ENCODE measurements at places on chromosomes 3 and 15.
A peak's percentile ranks its signal among the peaks of the same experiment; 100 is the strongest.

- no peak for DNase-seq
Observed at GRCh38 chr3:98770261-98771039, 7.3 kb downstream of the ST3GAL6 start.

DNA sequence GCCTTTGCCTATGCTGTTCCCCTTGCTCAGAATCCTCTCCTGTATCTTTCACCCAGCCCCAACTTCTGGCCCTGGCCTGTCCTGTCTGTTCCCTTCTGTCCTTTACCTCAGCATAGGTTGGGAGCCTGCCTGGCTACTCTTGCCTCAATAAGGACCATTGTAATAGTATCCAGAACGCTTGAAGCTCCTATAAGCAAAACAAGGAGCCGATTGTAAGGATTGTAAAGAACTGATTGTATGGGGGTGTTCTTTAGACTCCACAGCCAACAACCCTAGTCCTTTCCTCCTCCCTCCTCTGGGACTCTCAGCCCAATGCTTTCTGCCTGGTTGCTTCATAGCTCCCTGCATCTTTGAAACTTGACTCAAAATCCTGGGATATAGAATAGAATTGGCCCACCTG, 18.7 kb upstream of the RAD54L2 start:
- no peak for DNase-seq

- no peak for DNase-seq
Observed at GRCh38 chr3:177249203-177249602, 51.9 kb upstream of the TBL1XR1 start.

- no peak for DNase-seq
Observed at GRCh38 chr3:31384117-31384516, 148.6 kb upstream of the STT3B start.

DNA sequence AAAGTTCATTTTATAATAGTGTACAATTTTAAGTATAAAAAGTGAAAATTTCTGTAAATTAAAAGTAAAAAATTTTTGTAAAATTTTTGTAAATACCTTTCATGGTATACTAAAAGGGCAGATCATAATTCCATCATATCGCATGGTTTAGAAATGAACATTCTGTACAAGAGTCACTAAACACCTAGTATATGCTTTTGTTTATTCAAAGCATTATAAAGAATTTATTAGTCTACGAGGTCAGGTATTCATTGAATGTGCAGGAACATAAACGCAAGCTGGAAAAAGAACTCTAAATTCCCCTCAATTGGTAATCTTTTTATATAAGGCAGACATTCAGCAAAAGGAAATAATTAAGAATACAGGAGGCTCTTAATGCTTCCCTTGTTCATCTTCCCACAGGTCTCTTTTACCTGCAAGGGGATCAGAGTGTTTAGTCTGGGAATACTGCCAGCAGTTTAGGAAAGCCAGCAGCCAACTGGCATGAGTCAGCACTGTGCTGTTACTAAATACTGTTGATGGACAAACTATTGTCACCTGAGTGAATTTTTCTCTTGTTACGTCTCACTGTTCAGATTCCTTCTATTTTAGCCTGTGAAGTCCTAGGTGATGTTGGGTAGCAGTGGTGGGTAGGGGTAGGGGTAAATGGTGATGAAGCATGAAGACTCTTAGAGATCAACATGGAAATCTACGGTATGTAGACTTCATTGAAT, 70.1 kb downstream of the UQCC5 start:
- peak; percentile 10 for DNase-seq

GRCh38 chr15:101124731-101125451, 127.0 kb downstream of the CHSY1 start:
- no peak for DNase-seq

DNA sequence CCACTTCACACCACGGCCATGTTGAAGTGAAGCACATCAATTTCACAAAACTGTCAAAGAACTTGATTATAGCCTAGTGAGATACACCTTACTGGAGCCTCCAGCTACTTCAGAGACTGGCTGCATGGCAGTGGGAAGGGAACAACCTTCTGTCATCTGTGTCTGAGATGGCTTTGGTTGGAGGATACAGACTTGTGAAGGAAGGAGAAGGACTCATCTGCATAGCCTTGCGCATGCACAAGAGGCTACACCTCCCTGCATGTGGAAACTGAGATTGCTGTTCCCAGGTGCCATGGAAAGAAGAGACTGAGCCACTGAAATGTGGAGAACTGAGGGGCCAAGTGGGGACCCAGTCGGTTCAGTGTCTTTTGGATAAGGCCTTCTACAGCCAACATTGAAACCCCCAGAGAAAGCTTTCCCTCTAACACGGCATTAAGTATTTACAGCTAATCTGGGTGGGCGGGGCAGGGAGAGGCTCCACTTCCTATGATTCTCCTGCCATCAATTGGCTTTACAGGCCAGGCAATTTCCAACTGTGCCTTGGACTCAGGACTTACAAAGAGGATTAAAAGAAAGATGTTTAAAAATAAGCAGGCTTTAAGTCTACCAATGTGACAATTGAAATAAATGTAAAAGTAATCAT, 58.8 kb downstream of the IL16 start:
- DNase-seq, result no peak

GRCh38 chr3:186456731-186457191, 87.4 kb downstream of the CRYGS start:
- DNase-seq, result no peak

DNA sequence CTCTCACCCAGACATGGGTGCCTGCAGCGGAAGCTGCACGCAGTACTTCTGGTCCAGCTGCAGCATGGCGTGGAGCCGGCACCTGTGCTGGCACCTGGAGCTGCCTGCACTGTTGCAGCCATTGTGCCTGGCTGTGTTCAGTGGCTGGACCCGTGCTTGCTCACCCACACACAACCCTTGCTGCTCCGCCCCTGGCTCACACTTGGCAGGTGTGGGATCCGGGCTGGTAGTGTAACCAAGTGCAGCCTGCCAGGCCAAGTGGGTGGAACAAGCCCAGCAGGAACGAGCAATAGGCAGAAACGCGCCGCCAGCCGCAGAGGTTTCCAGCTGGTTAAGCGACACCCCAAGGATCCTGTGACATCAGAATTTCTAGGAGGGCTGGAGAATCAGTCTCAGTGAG, 11.2 kb upstream of the SCAPER start:
- no peak for DNase-seq

- DNase-seq, result peak; percentile 42
Observed at GRCh38 chr15:29090617-29091466, 178.8 kb downstream of the NSMCE3 start.

DNA sequence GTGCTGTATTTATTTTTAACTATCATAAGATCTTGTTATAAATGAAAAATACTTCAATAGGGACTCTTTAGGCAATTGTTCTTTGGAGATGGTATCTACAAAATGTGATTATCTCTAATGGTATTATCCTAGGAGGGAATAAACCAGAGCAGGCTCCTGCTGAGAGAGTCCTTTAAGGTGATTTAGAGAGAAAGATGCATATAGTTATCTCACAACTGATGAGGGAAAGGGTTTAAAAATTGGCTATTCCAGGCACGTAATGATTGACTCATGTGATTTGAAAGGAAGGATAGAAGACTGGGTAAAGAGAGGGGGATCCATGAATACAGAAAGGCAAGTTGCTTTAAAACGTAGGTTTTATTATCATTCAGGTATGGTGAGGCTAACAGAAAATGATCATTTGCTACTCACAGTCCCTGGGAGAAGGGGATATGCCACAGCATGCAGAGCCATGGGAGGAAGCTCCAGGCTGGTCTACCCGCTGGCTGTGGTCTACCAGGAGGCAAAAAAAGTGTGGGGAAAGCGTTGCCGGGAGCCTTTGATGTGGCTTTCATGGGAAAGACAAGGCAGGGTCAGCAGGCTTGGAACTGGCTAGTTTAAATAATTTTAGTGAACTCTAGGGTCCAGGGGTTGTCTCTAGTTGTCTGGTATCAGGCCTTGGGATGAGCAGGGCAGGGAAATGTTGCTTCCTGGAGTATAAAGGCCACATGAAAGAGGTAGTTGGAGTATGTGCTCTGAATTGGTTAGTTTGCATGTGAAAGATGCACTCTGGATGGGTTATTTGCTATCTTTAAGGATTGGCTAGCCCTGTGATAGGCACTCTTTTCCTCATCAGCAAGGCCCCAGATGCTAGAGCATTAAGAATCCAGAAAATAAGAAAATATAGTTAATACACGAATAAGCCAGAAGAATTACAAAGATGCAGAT, 798.4 kb upstream of the GRM7 start:
- no peak for DNase-seq

GRCh38 chr15:48984811-48985352, 21.2 kb upstream of the SHC4 start:
- no peak for DNase-seq

GRCh38 chr15:35005933-35006332, 17.8 kb upstream of the ZNF770 start:
- DNase-seq, result no peak

DNA sequence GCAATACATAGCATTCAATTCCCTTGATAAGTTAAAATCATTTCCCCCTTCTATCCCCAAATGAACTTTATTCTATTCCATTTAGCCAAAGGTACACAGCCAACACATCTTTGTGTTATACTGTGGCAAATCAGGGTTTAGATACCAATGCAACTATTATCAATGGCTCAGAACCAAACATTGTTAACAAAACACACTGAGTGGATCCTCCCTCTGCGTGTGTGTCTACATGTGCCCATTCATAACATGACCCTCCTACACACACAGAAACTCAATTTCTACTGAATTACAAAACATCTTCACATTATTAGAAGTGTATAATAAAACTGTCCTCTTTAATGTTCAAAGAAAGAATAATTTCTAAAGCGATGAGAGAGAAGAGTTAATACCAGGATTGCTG, 1.3 kb downstream of the TTBK2 start:
- peak; percentile 5 for DNase-seq

Measured in hematopoietic multipotent progenitor cell treated with erythropoietin and hydrocortisone succinate and interleukin-3 and kit ligand, for 8 days (in vitro differentiated cells).